Activated CD8-positive, alpha-beta T cell treated with anti-CD3 and anti-CD28 coated beads for 36 hours (primary cell): ENCODE measurements at places on chromosomes 1 and 21.

DNA sequence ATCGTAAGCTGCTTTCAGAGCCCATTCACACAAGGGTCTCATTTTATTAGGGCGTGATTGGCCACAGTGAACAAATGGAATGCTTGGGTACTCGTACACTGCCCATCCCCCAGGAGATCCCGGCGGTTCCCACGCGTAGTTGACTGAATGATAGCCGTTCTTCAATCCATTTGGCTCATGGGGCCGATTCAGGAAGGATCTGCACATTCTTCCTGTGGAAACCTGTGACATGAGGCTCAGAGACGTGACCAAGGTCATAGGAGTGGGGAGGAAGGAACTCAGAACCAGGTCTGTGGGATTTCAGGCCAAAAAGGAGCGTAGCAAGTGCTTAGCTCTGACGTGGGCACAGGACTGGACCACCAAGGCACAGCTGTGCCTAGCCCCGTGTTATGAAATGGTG lies 11.7 kb downstream of the ABCG1 start:
- DNase-seq = no peak

DNA sequence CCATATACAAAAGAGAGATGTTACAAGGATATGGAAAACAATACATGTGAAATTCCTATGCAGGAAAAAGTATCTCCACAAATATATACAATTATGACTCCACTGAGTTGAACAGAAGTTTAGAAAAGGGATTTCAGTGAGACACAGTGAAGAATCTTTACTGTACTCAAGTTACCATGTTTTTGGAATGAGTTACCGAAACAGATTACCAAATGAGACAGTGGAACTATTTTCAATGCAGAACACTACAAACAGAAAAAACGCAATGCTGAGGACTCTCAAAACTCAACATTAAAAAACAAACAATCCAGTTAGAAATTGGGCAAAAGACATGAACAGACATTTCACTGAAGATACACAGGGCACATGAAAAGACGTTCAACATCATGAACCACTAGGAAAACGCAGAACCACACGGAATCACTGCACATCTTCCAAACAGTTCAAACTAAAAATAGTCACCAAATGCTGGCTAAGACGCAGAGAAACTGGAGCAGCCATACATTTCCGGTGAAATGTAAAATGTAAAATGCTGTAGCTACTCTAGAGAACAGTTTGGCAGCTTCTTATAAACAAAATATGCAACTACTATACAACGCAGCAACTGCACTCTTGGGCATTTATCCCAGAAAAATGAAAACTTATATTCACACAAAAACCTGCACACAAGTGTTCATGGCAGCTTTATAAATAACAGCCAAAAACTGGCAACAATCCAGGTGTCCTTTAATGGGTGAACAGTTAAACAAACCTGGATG lies 118.7 kb downstream of the UBR4 start:
- no peak for DNase-seq

GRCh38 chr1:71521655-71522264 lies 440.9 kb upstream of the ZRANB2 start:
- DNase-seq = peak; percentile 51

GRCh38 chr1:224198572-224198971 lies 15.5 kb downstream of the DEGS1 start:
- DNase-seq = no peak

- no peak for DNase-seq
These were observed 18.5 kb downstream of the NCF2 start for GRCh38 chr1:183571678-183572268.

DNA sequence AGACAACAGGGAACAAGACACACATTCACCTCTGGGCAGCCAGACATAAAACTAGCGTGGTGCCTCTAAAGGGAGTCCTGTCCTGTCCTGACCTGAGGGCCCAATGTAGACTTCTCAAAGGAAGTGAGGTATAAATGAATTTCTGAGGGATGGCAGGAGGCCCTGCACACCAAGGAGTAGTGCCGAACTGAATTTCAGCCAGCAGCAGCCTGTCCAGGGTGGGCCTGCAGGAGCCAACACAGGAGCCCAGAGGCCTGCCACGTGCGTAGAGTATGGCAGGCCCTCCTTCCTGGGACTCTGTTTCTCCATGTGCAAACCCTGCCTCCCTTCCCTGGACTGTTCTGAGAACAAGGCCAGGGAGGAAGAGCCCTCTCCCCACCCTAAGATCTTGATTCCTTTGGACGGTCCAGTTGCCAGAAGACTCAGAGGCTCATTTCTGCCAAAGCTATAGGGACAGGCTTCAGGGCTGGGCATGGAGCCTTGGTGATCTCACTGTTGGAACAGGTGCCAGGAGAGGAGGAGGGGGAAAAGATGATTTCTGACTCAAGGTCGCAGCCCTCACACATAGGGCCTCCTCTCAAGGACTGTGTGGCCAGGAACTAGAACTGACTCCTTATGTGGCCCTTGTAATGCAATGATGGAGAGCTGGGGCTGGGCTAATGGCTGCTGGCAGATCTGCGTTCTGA lies 1.8 kb upstream of the FABP3 start:
- DNase-seq = no peak

GRCh38 chr1:219813294-219813693 lies 115.1 kb downstream of the SLC30A10 start:
- DNase-seq = no peak

GRCh38 chr21:32456497-32456918 lies 44.0 kb downstream of the EVA1C start:
- DNase-seq = no peak

GRCh38 chr1:6001992-6002576 lies 9.9 kb upstream of the NPHP4 start:
- DNase-seq = peak; percentile 18

DNA sequence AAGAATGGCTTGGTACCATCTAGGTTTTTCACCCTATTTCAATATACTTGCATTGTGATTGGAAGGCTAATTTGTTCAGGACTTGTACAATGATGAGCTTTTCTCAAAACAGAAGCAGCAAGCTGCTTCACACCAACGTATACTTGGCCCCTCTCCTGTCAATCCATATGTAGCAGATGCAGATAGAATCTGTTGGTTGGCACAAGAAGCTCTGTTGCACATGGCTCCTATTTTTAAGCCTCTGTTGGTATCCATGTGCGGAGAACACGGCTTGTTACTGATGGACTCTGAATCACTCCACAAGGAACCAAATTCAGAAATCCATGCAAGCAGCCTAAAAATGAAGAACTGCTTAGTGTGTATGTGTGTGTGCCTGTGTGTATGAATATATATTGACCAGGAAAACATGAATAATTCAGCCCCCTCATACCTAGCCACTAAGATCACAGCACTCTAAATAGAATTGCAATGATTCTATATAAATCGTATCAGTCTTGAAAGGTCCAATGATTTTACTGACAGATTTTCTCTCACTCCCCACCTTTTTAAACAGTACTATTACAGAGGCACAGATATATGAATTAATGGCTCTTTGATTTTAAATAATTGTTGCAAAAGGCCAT lies 258.4 kb upstream of the DPYD start:
- no peak for DNase-seq

GRCh38 chr1:19403256-19403655 lies 82.1 kb downstream of the CAPZB start:
- no peak for DNase-seq

GRCh38 chr1:51671527-51672325 lies 54.8 kb downstream of the OSBPL9 start:
- no peak for DNase-seq

- peak; percentile 43 for DNase-seq
These were observed 429 bp downstream of the SRRM1 start for GRCh38 chr1:24643363-24644099.

GRCh38 chr1:115982400-115982799 lies 6.1 kb downstream of the SLC22A15 start:
- DNase-seq = no peak

DNA sequence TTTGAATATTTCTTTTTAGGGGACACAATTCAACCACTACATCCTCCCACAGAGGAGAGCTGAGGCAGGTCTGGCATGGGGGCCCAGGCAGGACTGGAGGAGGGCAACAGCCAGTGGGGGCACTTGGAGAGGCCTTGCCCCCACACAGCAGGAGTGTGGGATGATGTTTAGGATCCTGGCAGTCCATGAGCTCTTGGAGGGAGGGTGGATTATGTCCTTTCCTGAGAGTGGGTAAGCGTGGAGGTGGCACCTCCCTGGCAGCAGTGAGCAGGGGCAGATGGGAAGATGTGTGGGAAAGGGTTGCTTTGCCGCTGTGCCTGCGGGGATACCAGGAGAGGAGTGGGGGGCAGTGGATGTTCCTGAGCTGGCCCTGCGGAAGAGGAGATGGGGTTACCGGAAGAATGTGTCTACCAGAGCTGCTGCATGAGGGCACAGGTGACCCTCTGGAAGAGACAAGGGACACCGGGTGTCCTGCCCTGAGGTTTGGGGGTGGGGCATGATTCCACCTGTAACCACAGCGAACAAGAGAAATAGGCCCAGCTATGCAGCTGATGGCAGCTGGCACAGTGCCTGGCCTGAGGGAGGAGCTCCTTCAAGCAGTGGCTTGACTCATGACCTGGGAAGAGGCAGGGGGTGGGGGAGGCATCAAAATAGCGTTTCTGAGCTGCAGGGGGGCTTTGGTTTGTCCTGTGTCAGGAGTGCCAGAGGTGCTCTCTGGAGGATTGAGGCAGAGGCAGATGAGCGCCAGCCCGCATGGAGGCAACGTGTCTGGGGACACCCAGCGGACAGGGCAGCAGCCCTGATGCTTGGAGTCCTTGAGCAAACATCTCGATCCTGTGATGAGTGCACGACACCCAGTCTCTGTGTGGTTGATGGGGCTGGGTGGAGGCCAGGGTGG lies 123.9 kb upstream of the TMPRSS2 start:
- no peak for DNase-seq

DNA sequence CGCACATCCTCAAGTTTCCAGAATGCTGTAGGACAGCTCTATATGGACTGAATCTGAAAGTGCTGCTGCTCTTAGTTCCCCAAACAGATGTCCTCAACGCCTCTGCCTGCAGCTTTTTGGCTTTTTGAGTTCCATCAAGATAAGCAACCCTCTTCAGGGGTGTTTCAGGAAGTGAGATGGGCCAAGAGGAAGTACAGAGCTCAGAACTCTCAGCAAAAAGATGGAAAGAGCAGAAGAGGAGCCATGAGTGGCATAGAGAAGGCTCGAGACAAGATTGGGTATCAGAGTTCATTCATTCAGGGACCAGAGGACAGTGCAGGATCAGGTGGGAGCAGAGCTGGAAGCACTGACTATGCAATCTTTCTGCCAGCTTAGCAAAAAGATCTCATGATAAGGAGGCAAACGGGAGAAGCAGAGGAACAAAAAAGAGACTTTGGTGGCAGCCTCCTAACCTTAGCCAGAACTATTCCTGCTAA lies at the start of the genes ADORA3 and TMIGD3:
TSS of gene ADORA3 (minus strand) at position 49 of the 476 bp plus-strand sequence. CDS start 279 bp downstream, outside the sequence.
TSS of gene TMIGD3 (minus strand) at position 49 of the 476 bp plus-strand sequence. CDS start 279 bp downstream, outside the sequence.
- DNase-seq = no peak

GRCh38 chr1:115647047-115647446 lies 5.3 kb downstream of the VANGL1 start:
- no peak for DNase-seq

DNA sequence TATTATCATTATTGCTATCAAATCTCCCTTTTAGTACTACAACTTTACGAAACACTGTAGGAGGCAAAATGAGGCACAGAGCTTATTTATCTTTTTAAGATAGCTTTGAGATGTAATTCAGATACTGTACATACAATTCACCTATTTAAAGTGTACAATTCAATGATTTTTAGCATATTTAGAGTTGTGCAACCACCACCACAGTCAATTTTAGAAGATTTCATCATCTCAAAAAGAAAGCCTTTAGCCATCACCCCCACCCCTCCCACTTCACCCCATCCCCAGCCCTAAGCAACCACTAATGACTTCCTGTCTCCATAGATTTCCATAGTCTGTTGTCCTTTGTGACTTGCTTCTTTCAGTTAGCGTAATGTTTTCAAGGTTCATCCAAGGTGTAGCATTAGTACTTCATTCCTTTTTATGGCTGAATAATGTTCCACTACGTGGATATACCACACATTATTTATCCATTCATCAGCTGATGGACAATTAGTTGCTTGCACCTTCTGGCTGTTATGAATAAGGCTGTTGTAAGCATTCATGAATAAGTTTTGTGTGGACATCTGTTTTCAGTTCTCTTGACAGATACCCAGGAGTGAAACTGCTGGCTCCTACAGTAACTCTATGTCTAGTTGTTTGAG lies 9.4 kb upstream of the CAPN9 start:
- DNase-seq = no peak

DNA sequence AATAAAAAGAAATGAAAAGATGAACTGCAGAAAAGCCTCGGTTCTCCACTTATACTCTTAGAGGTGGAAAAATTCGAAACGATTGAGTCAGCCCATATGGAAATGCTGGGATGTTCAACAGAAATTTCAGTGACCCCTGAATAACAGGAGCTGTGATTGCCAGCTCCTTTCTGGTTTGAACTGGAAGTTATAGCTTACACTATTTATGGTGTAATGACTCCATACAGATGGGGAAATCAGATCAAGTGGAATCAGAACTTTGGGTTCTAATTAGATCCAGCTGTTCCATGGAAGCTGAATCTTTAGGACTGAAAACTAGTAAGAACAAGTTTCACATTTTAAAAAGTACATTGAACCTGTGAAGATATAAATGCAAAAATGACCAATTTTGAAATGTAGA lies 569.3 kb upstream of the ZRANB2 start:
- DNase-seq = no peak

- no peak for DNase-seq
These were observed 238.4 kb downstream of the NPHP4 start for GRCh38 chr1:5753549-5754421.

- DNase-seq = no peak
These were observed 67.6 kb downstream of the RGS13 start for GRCh38 chr1:192703283-192704206.

- peak; percentile 61 for DNase-seq
These were observed 630 bp downstream of the MTF2 start for GRCh38 chr1:93079685-93080141.

DNA sequence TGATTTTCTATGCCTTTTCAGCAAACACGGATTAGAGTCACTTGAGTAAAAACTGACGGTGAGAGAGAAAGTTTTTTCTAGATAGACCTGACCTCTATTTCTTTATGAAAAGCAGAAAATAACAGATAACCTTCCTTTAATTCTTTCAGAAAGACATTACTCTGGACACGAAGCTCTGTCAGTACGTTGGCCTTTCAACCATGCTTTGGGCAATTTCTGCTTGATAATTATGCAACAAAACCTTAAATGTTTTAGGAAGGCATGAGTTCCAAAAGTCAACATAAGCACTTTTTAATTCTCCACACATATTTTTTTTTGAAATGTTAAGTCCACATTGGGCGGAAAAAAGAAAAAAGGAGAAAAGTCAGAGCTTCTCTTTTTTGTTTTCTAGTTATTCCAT lies 137.8 kb downstream of the AKT3 start:
- DNase-seq = no peak

DNA sequence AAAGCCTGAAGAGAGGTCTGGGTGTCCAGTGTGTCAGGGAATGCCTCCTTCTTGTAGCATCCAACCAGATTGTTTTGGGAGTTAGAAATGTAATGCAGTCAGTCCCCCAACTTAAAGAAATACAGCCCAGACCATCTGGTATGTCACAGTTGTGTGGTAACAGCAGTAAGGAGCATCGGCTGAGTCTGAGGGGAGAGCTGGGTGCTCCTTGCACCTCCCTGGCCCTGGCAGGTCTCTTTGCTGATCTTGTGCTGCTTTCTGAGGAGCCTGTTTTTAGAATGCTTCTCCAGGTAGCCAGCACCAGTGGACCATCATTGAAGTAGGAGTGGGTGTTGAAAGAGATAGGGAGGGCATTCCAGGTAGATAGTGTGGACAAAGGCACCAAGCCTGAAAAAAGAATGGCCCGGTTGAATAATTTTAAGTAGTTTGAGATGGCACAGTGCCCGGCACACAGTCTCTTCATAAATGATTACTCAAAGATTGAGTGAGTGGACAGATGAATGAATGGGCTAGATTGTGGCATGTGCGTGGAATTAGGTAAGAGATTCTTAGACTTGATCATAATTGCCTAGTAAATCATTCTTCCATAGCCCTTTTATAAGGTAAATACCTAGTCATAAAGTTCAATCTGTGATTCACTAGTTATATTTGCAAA lies 46.5 kb downstream of the LAMC1 start:
- no peak for DNase-seq
